Thymus (tissue), 14 donors: ENCODE measurements at places on chromosomes 7 and 10.

DNA sequence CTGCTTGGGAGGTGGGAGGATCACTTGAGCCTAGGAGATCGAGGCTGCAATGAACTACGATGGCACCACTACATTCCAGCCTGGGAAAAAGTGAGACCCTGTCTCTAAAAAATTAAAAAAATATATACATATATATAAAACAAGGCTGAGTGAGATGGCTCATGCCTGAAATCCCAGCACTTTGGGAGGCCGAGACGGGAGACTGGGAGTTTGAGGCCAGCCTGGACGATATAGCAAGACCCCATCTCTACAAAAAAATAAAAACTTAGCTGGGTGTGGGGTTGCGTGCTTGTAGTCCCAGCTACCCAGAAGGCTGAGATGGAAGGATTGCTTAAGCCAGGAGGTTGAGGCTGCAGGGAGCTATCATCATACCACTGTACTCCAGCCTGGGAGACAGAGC is 87.6 kb downstream of the CARD11 start:
- H3K27me3 ChIP-seq: no peaks in the 10 kb centered on the region
- peaks cover 46% of the 10 kb centered on the region for H3K36me3 ChIP-seq
- no peak for DNase-seq

DNA sequence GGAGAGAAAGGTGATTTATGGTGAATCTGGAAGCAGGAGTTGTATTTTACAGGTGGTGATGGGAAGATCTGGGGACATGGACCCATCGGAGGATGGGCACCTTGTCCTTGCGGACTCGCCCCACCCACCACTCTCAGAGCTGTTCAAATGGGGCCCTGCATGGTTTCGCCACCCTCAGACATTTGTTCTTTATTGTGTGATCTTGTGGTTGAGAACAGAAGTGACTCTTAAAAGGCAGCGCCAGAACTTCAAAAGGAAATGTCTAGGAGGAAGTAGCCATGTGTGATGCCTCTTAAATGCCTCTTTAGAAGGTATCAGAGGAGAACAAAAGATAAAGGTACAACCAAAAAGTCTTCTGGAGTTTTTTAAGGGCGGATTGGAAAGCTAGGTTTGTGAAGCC is 205.7 kb downstream of the KIAA1217 start:
- H3K36me3 ChIP-seq: no peaks in the 10 kb centered on the region
- H3K27ac ChIP-seq: no peak overlapping the region
- no peaks in the 10 kb centered on the region for H3K27me3 ChIP-seq
- DNase-seq: no peak
- no peaks in the 10 kb centered on the region for H3K4me1 ChIP-seq

- DNase-seq: no peak
- no peaks in the 10 kb centered on the region for H3K4me1 ChIP-seq
- H3K27me3 ChIP-seq: no peaks in the 10 kb centered on the region
- H3K27ac ChIP-seq: no peak overlapping the region
- H3K4me3 ChIP-seq: no peak overlapping the region
Observed at GRCh38 chr7:21754963-21755362, 190.7 kb downstream of the CDCA7L start.

GRCh38 chr7:517774-518629 is 1.6 kb downstream of the PDGFA start:
- peaks cover 92% of the 10 kb centered on the region for H3K27me3 ChIP-seq
- H3K4me3 ChIP-seq: peak overlapping the region; percentile 60
- DNase-seq: no peak
- H3K36me3 ChIP-seq: no peaks in the 10 kb centered on the region
- no peak overlapping the region for H3K27ac ChIP-seq

GRCh38 chr10:131063311-131063710 is 248.2 kb downstream of the TCERG1L start:
- no peaks in the 10 kb centered on the region for H3K4me1 ChIP-seq
- H3K27ac ChIP-seq: no peak overlapping the region
- DNase-seq: no peak
- H3K4me3 ChIP-seq: no peak overlapping the region
- no peaks in the 10 kb centered on the region for H3K27me3 ChIP-seq

DNA sequence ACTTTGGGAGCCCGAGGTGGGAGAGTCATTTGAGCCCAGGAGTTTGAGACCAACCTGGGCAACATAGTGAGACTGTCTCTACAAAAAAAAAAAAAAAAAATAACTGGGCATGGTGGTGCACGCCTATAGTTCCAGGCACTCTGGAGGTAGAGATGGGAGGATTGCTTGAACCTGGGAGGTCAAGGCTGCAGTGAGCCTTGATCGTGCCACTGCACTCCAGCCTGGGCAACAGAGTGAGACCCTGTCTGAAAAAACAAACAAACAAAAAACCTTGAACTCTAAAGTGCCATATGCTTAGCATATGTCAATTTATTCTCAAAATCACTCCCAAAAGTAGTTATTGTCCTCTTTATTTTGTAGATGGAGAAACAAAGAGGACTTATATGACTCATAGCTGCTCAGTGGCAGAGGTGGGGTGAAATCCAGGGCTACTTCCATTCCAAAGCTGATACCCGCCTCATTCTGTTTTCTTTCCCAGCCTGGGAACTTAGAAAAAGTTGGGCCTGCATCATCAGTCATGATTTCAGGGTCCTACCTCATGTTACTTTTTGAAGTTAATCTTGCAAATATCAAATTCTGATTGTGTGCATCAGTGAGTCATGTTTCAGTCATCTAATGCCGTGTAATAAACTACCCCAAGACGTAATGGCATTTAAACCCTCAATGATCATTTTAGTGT is 13.3 kb downstream of the DHTKD1 start:
- H3K27me3 ChIP-seq: no peaks in the 10 kb centered on the region
- peaks cover 27% of the 10 kb centered on the region for H3K36me3 ChIP-seq
- no peaks in the 10 kb centered on the region for H3K4me1 ChIP-seq
- DNase-seq: no peak
- no peak overlapping the region for H3K27ac ChIP-seq
- H3K4me3 ChIP-seq: no peak overlapping the region

DNA sequence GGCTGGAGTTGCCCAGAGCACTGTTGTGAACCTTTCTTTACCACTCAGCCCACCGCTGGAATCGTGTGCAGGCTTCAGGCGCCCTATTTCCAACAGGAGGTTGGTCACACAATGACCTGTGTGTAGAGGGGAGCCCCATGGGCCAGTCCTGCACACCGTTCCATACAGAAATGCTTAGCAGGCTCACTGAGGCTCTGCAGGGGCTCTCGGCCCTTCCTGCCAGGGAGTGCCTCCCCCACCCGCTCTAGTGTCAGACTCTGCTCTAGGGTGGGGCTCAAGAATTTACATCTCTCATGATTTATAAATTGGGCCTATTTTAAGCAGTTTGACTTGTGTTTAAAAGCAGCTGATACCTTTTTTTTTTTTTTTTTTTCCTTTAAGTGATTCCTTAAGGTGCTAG is 42.0 kb downstream of the SHH start:
- peaks cover 63% of the 10 kb centered on the region for H3K36me3 ChIP-seq
- DNase-seq: no peak
- peaks cover 28% of the 10 kb centered on the region for H3K4me1 ChIP-seq
- no peak overlapping the region for H3K4me3 ChIP-seq

DNA sequence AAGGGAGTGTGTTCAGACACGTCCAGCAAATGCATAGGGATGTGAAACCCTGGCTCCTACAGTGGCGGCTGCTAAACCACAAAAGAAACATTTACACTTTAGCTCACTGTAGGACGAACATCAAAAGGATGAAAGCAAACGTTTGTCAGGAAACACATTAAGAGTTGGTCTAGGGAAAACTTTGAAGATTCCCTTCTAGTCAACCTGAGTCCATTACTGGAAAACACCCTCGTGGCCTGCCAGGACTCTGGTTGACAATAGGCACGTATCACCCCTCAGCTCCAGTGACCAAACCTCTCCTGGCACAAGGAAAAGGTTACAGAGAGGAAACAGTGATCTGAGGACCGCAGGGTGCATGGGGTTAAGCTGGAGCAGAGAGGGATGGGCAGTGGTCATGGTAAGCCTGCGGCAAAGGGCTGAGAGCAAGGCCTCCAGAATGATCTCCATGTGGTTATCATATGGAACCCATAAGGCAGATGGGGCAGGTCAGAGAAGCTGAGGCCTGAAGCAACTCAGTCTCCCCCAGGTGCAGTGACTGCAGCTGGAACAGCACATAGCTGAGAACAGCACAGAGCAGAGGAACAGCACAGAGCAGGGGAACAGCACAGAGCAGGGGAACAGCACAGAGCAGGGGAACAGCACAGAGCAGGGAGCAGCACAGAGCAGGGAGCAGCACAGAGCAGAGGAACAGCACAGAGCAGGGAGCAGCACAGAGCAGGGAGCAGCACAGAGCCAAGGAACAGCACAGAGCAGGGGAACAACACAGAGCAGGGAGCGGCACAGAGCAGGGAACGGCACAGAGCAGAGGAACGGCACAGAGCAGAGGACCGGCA is 49.9 kb downstream of the CHST15 start:
- H3K4me3 ChIP-seq: no peak overlapping the region
- no peak overlapping the region for H3K27ac ChIP-seq
- DNase-seq: no peak
- peaks cover 29% of the 10 kb centered on the region for H3K4me1 ChIP-seq
- H3K27me3 ChIP-seq: peaks cover 12% of the 10 kb centered on the region

- DNase-seq: no peak
- no peaks in the 10 kb centered on the region for H3K27me3 ChIP-seq
- H3K4me1 ChIP-seq: no peaks in the 10 kb centered on the region
- no peak overlapping the region for H3K27ac ChIP-seq
- no peaks in the 10 kb centered on the region for H3K36me3 ChIP-seq
- H3K4me3 ChIP-seq: no peak overlapping the region
Observed at GRCh38 chr10:77207828-77208185, 429.8 kb downstream of the KCNMA1 start.

DNA sequence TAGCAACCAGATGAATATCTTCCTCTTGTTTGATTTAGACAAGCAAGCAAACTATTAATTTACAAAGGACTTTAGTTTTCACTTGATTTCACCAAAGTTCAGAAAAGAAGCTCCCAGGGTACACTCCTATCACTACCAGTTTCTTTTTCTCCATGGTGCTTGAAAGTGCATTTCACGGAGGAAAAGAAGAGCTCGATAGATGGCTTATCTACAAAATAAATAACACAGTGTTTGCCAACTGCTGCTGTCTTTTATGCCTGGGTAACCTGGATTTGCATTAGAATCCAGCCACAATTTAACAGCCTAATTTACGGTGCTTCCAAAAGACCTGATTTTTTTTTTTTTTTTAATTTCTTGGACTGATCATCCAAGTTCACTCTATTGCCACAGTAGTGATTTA is 275.7 kb downstream of the GPR37 start:
- H3K27ac ChIP-seq: no peak overlapping the region
- no peaks in the 10 kb centered on the region for H3K36me3 ChIP-seq
- H3K4me1 ChIP-seq: no peaks in the 10 kb centered on the region
- H3K4me3 ChIP-seq: no peak overlapping the region
- no peak for DNase-seq

DNA sequence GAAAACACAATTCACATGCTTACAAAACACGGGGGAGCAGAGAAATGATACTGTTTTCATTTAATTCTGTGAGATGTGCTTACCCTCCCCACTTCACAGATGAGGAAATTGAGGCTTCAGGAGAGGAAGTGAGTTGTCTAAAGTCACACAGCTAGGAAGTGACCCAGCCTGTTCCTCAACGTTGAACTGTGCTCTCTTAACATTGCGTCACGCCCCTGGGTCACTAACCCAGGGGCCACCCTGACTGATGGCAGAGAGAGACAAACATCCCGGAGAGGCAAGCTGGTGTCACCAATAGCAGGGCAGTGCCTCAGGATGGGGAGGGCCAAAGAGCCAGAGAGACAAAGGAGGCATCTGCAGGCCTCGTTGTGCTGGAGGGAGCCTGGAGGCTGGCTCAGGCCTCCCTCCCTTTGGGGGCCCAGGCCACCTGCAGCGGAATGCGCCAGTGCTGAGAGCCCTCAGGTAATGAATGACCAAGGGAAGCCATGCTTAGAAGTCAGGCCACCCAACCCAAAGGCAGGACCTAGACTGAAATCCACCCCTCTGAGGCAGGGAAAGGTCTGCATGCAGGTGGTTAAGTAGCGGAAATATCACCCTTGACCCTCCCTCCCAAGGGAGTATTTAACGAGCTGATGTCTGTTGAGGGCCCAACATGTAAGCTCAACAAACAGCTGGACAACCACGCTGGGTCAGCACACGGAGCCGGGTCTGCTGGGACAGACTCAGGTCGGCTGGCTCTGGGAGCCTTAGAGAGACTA is 81.3 kb downstream of the C10orf105 start:
- no peaks in the 10 kb centered on the region for H3K4me1 ChIP-seq

DNA sequence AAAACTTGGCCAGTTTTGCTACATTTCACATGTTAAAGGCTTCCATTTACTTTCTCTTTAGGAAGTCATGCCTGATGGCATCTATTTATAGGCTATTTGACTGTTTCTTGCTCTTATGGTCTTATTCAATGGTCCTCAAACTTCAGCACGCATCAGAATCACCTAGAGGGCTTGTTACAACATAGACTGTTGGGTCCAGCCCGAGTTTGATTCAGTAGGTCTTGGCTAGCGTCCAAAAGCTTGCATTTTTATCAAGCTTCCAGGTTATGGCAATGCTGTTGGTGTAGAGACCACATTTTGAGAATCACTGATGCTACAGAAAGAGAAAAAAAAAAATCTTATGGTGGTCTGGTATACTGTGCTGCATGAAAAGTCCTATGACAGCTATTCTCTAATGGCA is 51.9 kb downstream of the MTPN start:
- no peaks in the 10 kb centered on the region for H3K27me3 ChIP-seq
- H3K4me3 ChIP-seq: no peak overlapping the region
- H3K4me1 ChIP-seq: no peaks in the 10 kb centered on the region
- H3K36me3 ChIP-seq: peaks cover 14% of the 10 kb centered on the region

GRCh38 chr10:51144161-51144781 is 70.0 kb downstream of the PRKG1 start:
- DNase-seq: no peak
- no peaks in the 10 kb centered on the region for H3K27me3 ChIP-seq
- no peaks in the 10 kb centered on the region for H3K4me1 ChIP-seq
- H3K36me3 ChIP-seq: no peaks in the 10 kb centered on the region
- H3K4me3 ChIP-seq: no peak overlapping the region
- no peak overlapping the region for H3K27ac ChIP-seq
